ENCODE measurements at places on chromosomes 12 and 14. TPM values are rescaled to one million over a fixed set of nuclear protein-coding genes. Genes with fewer than 3 reads are reported as not detected.
A peak's percentile ranks its signal among the peaks of the same experiment; 100 is the strongest.

- DNase-seq, result peak; percentile 22
These were observed 45.9 kb downstream of the PPP1R13B start for GRCh38 chr14:103801459-103801858.

- no peak for DNase-seq
These were observed 73.6 kb upstream of the CNTN1 start for GRCh38 chr12:40618636-40619035.

- DNase-seq, result no peak
These were observed 11.4 kb downstream of the RILPL1 start for GRCh38 chr12:123522164-123522563.

Gene OTUB2
- total RNA-seq, result 1.2 TPM

DNA sequence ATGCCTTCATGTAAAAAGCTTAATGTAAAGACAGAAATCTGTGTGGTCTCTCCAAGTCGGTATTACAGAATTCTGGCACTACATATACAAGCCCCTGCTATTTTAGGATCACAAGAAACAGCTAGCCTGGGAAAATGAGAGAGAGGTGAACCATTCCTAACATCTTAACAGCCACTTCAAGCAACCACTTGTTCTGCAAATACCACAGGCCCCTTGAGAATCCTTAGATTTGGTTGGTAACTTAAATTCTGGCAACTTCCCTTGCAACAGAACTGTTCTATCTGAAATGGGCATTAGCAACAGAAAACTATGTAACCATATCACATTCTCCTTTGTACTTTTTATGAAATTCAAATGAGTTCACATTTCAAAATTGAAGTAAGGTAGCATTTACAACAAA lies 68.5 kb downstream of the SPPL3 start:
- DNase-seq, result no peak

DNA sequence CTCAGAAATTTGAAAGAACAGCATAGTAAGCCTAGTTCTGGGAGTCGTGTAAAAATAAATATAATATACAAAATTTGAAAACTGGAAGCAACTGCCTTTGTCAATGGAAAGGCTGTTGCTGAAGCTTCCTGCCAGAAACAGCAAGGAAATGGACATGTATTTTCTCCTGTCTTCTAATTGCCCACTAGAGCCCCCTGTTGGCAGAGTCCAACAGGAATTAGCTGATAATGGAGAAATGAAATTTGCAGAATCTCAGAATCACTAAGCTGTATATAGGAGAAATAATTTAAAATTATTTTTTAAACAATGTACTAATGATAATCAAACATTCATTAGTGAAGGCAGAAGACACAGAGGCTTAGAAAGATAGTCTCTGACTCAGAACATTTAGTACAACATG lies 414.8 kb downstream of the SLC6A15 start:
- DNase-seq, result peak; percentile 1

Gene CLEC4C
- total RNA-seq, result not detected

DNA sequence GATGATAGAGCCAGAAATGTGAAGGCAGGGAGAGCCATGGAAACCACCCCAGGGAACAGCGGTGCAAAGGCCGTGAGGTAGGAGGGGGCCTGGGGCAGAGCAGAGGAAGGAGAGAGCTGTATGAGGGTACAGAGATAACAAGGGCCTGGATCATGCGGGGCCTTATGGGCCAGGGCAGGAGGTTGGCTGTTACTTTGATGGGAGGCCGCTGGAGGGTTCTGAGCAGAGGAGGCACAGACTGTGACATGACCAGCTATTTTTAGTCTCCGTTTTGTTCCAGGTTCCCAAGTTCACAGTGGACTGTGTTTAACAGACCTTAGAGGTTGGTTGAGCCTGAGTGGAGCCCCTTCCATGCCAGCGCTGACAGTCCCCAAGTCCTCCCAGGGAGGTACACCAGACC lies 118.6 kb downstream of the GCH1 start:
- DNase-seq, result no peak

- DNase-seq, result no peak
These were observed 13.1 kb downstream of the CFAP54 start for GRCh38 chr12:96502477-96502876.

Gene SIX4
- total RNA-seq, result 3.1 TPM

- DNase-seq, result peak; percentile 3
These were observed 308.0 kb downstream of the ITPR2 start for GRCh38 chr12:26524862-26525465.

Gene SLC8A3
- not detected for total RNA-seq

DNA sequence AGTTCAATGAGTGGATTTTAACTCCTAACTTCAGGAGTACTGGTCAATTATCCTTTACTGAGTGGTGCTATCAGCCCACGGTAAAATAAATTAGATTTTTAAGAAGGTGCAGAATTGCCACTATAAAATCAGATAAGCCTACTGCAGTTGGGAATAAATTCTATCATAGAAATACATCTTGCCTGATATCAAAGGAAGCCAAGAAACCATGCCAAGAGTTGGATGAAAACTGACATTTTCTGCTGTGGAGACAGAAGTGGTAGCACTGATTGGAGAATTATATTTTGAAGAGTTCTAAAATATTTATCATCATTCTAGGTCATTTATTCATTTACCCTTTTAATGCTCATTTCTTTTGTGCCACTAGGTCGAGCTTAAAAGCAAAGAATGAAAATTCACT lies 465.1 kb downstream of the APAF1 start:
- DNase-seq, result no peak

- no peak for DNase-seq
These were observed 176.3 kb upstream of the STXBP6 start for GRCh38 chr14:25226214-25226613.

Gene RARG
- 30.8 TPM for total RNA-seq

GRCh38 chr14:92659765-92660561 lies 88.5 kb downstream of the LGMN start:
- DNase-seq, result no peak

Gene BMP4
- 9.3 TPM for total RNA-seq

Gene LRFN5
- not detected for total RNA-seq

All from MG63 (cell line).